Kidney capillary endothelial cell (primary cell): ENCODE measurements at places on chromosomes 3 and 15.

DNA sequence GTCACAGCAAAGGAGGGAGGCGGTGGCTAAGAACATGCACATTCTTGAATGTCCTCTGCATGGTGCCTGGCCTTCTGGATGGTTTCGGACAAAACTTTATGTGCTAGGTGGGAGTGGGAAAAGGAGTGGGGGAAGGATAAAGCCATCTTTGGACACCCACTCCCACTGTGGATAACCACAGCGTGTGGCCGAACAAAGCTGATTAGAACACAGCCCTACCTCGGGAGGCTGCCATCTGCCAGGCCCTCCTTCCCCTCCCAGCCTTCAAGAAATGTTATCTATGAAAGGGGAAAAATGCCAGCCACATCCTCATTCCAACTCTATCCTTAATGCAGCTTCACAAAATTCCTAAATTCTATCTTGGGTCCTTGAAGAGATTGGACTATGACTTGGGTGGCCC lies 18.8 kb downstream of the AMOTL2 start:
- no peak for DNase-seq

- DNase-seq = peak; percentile 48
Observed at GRCh38 chr3:57949785-57950615, 58.2 kb upstream of the FLNB start.

DNA sequence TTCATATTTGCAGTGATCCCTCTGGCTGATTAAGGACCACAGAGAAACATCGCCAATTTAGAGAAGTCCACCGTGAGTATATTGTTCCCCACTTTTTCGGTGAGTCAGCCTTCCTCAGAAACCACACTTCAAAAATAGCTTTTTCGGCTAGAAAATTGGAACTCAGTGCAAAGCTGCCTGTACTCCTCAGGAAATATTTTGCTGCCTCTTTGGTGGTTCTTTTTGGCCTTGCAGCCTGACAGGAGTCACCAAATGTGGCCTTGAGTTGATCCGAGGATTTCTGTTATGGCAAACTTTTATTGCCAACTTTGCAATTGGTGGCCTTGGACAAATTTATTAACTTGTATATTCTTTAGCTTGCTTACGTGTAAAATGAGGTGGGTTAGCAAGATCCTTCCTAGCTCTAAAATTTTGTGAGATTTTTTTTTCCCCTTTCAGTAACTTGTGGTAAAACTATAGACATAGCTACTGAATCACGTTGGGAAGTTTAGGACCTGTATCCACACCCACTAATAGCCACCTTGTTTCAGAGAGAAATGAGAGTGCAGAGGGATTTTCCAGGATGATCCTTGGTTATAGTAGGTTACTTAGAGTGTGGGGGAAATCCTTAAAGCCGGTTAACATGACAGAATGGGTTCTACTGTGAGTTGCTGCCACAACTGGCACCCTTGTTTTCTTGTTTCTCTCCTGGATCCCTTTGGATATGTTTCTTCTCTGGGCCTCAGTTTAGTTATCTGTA lies 9.9 kb downstream of the ARL6IP5 start:
- DNase-seq = no peak

GRCh38 chr3:64971602-64972001 lies 283.8 kb upstream of the ADAMTS9 start:
- no peak for DNase-seq

DNA sequence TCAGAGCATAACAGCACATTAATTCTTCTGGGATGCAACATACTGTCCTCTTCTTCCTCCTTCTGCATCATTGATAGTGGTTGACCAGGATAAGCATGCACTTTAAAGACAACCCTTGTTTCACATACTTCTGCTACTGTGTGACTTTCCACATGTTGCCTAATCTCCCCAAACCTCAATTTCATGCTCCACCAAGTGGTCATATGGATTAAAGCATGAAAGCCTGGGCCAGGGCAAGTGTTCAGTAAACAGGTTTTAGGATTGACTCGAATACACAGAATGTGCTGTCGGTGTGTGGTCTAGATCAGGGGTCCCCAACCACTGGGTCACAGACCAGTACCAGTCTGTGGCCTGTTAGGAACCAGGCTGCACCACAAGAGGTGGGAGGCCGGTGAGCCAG lies 22.5 kb upstream of the BFSP2 start:
- peak; percentile 25 for DNase-seq

- no peak for DNase-seq
Observed at GRCh38 chr15:83954506-83954905, 281.1 kb upstream of the GOLGA6L4 start.

- no peak for DNase-seq
Observed at GRCh38 chr3:176951144-176951543, 246.1 kb downstream of the TBL1XR1 start.

GRCh38 chr3:62134061-62134496 lies 239.3 kb downstream of the FEZF2 start:
- DNase-seq = peak; percentile 47

DNA sequence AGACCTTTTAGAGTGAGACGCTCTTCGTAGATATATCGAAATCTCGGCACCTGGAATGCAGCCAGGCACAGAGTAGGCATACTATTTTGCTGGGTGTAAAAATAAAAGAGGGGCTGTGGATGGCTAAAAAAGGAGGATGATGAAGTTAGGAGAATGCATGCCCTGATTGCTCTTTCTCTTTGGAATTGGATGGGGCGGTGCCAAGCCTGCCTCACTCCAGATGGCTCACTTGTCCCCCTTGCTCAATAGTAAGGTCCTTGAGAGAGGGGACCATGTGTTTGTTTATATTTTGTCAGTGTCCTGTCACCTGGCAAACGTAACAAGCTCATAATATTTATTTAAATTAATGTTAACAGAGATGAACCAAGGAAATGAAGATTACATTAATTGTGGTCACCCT lies 33.0 kb downstream of the SNRK start:
- DNase-seq = no peak

GRCh38 chr15:76393614-76394013 lies 57.0 kb downstream of the ISL2 start:
- DNase-seq = no peak

GRCh38 chr3:124639406-124640237 lies 90.6 kb upstream of the UMPS start:
- DNase-seq = no peak

DNA sequence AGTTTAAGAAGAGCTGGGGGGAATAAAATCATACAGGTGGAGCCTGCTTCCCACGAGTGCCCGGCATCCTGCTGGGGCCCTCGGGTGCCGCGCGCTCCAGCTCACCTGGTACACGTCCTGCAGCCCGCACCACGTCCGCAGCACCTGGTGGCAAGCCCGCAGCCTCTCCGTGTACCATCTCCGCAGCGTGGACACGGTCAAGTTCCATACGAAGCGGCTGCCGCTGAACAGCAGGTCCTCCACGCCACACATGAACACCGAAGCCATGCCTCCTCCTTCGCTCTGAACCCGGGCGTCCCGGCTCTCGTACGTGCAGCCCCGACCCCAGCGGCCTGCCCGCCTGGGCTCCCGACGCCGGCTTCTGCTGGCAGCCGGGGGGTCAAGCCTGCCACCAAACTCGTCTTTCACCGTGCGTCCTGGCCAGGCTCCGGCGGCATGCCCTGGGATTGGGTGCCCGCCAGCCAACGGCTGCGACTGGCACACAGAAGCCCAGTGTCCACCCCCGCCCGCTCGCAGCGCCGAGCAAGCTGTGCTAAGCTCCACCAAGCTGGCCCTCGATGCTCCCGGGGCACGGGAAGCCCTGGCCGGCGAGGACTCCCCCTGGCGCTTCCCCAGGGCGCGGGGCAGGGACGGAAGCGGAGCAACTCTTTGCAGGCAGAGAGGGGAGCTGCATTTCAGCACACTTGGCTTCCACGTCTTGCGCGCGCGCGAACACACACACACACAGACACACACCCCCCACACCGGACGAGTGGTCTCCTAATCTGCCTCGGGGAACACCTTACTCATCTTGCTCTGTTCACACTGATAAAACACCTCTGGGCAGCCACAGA lies at the start of gene FRMD4B:
Gene FRMD4B, minus strand, starts transcription at position 366 of the 833 bp plus-strand sequence. Its CDS starts 99 bp downstream, at position 267.
- no peak for DNase-seq

DNA sequence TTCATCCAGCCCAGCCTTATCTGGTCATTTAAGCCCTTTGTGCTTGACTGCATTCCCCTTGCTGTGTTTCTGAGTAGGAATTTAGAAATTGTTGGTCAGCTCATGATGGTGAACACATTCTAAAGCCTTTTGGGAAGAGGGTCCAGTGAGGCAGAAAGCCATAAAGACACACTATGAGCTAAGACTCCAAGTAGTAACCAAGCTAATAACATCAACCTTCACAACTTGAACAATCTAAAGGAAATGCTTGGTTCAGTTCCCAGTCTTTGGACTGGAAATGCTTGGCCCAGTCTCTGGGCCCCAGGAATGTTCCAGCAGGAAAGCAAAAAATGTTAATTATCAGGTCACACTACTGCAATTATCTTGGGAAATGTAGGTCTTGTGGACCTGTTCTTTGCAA lies 7.7 kb downstream of the PLSCR1 start:
- no peak for DNase-seq

GRCh38 chr3:39668420-39668819 lies 141.0 kb upstream of the MYRIP start:
- peak; percentile 47 for DNase-seq

DNA sequence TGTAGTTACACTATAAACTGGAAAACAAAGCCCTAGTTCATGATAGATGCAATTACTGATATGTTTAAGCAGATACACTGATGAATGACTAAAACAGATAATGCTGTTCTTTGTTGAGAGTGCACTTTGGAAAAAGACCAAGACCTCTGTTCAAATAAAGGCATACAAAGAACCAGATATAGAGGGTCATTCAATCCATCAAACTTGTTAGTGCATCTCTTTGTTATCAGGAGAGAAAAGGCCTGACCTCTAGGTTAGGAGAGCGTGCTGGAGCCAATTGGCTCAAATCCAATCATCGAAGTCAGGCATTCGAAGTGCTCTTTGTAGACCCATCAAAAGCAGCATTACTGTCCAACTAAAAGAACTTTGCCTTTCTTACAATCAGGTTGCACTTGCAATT lies 124.2 kb downstream of the TFG start:
- DNase-seq = no peak

GRCh38 chr15:82543160-82543559 lies 2.9 kb upstream of the RPS17 start:
- no peak for DNase-seq

GRCh38 chr3:100295089-100295488 lies 34.3 kb downstream of the TBC1D23 start:
- no peak for DNase-seq

DNA sequence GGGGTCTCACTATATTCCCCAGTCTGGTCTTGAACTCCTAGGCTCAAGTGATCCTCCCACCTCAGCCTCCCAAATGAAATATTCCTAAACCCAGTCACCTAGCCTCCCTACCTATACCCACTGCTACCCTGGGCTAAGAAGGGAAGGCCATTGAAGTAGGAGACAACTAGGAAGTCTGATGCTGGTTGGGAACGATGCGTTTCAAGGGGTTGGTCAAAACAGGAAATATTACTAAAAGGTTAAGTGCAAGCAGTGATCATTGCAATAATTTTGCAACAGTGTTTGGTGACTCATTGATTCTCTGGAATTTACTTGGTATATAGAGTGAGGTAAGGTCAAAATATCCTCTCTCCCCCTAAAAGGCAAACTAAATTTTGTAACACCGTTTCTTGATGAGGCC lies 4.6 kb upstream of the UQCRC1 start:
- DNase-seq = peak; percentile 42

DNA sequence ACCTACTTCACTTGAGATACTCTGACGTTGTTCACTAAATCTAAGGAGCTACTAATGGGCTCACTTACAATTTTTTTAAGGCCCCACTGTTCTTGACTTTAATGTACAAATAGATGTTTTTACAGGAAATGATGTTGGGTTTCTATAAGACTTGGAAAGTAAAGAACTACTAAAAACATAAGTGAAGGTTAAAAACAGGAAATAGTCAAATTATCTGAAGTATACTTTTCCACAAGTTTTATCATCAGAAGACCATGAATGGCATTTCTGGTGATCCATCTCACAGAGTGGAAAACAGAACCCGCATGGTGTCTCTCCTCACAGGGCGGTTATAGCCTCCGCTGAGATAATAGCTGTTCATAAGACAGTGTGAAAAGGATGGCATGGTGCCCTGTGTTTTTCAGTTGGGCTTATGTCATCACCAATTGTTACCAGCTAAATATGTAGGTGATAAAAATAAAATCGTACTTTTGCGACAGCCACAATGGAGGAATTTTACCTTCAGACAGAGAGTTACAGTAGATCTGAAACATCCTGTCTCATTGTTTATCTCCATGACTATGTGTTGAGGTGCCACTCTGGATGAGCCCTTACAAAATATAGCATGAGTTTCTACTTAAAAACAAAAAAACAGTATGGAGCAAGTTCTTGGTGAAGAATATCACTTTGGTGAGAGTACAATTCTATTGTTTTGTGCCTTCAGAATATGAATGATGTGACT lies 462.4 kb downstream of the RAP2B start:
- DNase-seq = no peak

- DNase-seq = no peak
Observed at GRCh38 chr3:106018102-106018501, 149.3 kb upstream of the CBLB start.

DNA sequence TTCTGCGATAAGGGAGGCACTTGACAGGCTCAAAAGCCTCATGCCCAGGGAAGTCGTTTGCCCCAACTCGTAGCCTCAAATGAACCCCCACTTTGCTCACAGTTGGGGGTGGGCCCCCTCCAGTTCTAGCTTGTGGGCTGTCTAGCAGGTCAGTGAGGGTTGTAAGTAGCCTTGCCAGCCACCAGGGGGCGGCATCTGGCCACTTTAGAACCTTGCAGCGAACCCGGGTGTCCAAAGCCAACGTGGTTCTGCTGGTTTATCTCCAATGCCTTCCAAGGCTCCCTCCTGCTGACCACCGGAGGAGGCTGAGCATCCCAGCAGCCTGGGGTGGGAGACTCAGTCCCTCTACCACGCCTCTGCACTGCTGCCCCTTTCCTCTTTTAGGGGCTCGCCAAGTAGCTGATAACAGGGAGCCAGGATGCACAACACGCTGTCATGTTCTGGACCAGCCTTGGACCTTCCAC lies 9.2 kb upstream of the RBSN start:
- peak; percentile 61 for DNase-seq

GRCh38 chr15:26721232-26721967 lies 51.5 kb downstream of the GABRB3 start:
- no peak for DNase-seq

- DNase-seq = no peak
Observed at GRCh38 chr15:59443341-59444072, 5.5 kb downstream of the FAM81A start.

DNA sequence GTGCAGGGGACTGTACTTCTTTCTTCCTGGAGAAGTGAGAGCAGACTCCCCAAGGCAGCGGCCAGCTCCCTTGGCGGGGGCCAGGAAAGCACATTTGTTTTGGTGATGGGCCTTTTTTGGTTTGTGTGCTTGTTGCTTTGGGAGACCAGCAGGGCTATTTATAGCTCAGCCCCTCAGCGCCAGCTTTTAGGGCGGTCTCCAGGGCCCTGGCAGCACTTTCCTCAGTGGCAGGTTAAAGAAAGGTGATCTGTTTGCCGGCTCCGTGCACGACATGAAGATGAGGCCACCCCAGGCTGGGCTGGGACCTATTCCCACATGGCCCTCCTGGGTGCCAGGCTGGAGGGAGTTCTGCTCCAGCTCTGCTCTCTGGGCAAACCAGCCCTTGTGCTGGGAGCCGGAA lies 21.8 kb downstream of the SLC6A11 start:
- no peak for DNase-seq
